Renal cortex interstitium (tissue), 15 donors: ENCODE measurements at places on chromosomes 7 and 10. TPM values are rescaled to one million over a fixed set of nuclear protein-coding genes. Genes with fewer than 3 reads are reported as not detected.
A peak's percentile ranks its signal among the peaks of the same experiment; 100 is the strongest.

DNA sequence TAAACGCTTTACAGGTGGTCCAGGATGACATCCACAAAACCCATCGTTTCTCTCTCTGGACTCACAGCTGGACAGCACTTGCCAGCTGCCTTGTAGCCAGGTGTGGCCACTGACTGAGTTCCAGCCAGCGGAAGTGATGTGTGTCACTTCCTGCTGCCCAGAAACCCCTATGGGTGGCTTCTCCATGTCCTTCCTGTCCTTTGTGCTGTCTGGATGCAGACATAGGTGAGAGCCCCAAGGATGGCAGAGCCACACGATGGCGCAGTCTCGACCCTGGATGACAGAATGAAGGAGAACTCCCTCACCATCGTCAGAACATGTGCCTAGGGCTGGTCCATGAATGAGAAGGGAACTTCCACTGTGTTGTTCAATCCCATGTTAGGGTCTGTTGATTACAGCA, 22.1 kb downstream of the NMT2 start:
- DNase-seq = no peak

DNA sequence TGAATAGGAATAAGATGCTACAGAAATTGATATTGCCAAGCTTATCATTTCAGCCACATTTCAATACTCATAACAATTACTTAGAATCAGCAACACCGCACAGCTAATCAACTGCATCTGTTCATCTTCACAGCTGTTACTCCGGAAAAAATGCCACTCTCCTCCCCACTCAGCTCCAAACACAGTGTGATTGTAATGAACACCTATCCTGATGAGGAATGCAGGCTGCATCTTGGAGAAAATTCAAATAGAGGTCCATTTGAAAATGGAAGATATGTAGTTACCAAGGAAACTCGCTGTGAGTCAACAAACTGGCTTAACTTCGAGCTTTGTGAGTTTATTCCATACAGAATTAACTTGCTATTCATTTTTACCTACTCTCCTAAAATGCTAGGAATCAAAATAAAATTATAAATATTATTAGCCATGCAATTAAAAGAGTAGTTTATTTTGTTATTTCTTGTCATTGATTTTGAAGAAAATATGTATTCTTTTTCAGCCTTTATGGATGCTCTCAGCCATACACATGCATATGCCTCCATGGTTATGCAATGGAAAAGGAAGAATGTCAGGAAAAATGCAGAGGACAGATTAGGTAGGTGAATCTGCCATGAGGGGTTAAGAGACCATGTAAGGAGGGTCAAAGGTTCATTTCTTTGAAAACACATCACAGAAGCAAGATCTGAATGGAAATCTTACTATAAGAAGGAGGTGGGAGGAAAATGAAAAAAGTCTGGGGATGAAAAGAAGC, 267.2 kb downstream of the POM121L12 start:
- no peak for DNase-seq

Gene URGCP
- 31.1 TPM for polyA plus RNA-seq

Gene COMTD1
- 10.3 TPM for polyA plus RNA-seq

- DNase-seq = no peak
These were observed 296.3 kb downstream of the GPAM start for GRCh38 chr10:111887266-111887665.

Gene PDE6C
- 1.1 TPM for polyA plus RNA-seq

GRCh38 chr7:51335057-51335456, 18.4 kb upstream of the COBL start:
- no peak for DNase-seq

Gene SCIN
- polyA plus RNA-seq = 82.1 TPM

- no peak for DNase-seq
These were observed 91.1 kb downstream of the SVIL start for GRCh38 chr10:29543715-29544114.

- DNase-seq = peak; percentile 28
These were observed at the start of gene ADARB2 for GRCh38 chr10:1737222-1738061. Gene ADARB2 (minus strand): TSS chr10:1737525.

GRCh38 chr7:52289247-52289646, 746.2 kb upstream of the POM121L12 start:
- no peak for DNase-seq
